ENCODE measurements at places on chromosomes 3 and 15. TPM values are rescaled to one million over a fixed set of nuclear protein-coding genes. Genes with fewer than 3 reads are reported as not detected.

Gene SLC7A14
- total RNA-seq: not detected

Gene TMEM40
- total RNA-seq: not detected

Gene CEP19
- 3.9 TPM for total RNA-seq

- no peak overlapping the region for H3K27ac ChIP-seq
- peaks cover 9% of the 10 kb centered on the region for H3K4me1 ChIP-seq
- H3K27me3 ChIP-seq: peaks cover 30% of the 10 kb centered on the region
- H3K36me3 ChIP-seq: no peaks in the 10 kb centered on the region
Observed at GRCh38 chr15:82680200-82681102, 29.2 kb downstream of the AP3B2 start.

DNA sequence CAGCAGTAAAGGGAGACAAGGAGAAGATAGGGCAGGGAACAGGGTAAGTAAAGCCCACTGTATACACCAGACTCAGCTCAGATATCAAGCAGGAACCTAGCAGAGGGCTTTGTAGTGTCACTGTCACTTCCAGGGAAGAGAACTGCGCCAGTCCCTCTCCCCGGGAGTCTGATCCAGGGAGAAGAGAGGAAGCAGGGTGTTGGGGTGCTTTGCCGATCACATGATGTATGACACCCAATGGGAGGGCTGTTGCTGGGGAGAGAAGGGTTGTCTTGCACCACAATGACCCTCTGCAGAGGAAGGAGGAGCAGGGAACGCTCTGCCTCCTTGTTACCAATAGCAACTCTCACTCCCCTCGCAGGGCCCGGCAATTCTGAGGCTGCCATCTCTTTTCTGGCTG, 147.2 kb upstream of the SLC2A2 start:
- H3K4me1 ChIP-seq: peaks cover 15% of the 10 kb centered on the region
- H3K4me3 ChIP-seq: no peak overlapping the region
- H3K27me3 ChIP-seq: no peaks in the 10 kb centered on the region
- H3K36me3 ChIP-seq: peaks cover 45% of the 10 kb centered on the region
- no peak for DNase-seq

DNA sequence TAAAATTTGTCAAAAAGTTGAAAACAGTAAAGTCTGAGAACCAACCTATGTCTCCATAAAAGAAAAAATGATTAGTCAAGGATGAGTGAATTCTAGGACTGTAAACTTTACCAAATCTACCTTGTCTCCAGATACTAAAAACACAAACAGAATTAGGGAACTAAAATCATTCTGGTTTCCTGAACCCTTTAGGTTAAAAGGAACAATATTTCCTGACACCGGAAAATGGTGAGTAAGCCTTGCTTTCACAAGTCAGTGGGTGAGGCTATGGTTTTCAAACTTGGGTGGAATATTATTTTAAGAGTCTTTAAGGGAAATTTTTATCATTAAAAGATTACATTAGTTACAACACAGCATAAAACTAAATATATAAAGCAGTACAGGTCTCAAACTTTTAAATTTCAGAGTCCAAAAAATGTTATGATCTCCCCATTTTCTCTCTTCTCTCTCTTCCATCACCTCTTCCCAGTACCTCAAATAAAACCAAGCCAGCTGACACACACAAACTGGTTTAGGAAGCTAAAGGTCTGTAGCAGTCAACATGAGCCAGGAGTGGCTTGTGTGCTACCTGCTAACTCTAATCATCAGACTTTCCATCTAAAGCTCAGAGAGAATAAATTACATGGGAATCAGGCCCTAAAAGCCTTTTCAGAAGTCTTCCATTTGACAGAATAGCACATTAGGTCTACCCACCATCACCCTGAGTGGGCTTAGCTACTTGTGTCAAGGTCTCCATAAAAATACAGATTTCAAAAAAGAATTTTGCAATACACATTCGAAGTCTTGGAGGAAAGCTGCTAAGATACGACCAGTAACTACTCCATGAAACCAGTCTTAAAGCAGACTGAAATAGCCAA, 2.2 kb downstream of the SLC12A6 start:
- H3K27me3 ChIP-seq: no peaks in the 10 kb centered on the region
- H3K4me1 ChIP-seq: peaks cover 50% of the 10 kb centered on the region
- peak; percentile 58 for DNase-seq

DNA sequence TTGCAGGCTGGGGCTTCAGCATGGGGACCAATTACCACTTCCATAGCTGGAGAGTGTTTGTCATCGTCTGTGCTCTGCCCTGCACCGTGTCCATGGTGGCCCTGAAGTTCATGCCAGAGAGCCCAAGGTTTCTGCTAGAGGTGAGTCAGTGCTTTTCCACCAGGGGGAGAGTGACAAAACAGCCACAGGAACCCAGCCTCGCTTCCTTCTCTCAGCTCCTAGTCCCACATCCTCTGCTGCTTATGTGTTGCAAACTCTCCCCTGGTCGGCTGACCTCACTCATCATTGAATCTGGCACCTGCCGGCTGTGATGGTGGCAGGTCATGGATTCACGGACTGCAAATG, 158.3 kb downstream of the SV2B start:
- no peaks in the 10 kb centered on the region for H3K36me3 ChIP-seq
- no peaks in the 10 kb centered on the region for H3K4me1 ChIP-seq
- DNase-seq: peak; percentile 67
- H3K27me3 ChIP-seq: peaks cover 15% of the 10 kb centered on the region
- H3K4me3 ChIP-seq: no peak overlapping the region

- no peak for DNase-seq
- H3K4me3 ChIP-seq: no peak overlapping the region
- peaks cover 20% of the 10 kb centered on the region for H3K4me1 ChIP-seq
- peaks cover 12% of the 10 kb centered on the region for H3K27me3 ChIP-seq
- no peak overlapping the region for H3K27ac ChIP-seq
Observed at GRCh38 chr3:43503067-43503728, 118.6 kb downstream of the ANO10 start.

DNA sequence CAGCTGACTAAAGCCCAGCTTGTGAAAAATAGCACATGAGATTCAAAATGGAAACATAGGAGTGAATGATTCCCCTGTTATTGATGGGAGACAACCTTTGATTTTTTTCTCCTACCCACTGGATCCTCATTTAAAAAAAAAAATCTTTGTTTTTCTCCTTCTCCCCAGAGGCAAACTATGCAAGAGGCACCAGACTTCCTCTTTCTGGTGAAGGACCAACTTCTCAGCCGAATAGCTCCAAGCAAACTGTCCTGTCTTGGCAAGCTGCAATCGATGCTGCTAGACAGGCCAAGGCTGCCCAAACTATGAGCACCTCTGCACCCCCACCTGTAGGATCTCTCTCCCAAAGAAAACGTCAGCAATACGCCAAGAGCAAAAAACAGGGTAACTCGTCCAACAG, 2.6 kb downstream of the CACNA1D start:
- H3K27ac ChIP-seq: no peak overlapping the region
- H3K4me3 ChIP-seq: no peak overlapping the region
- no peaks in the 10 kb centered on the region for H3K36me3 ChIP-seq
- H3K27me3 ChIP-seq: peaks cover 56% of the 10 kb centered on the region
- no peaks in the 10 kb centered on the region for H3K4me1 ChIP-seq
- DNase-seq: no peak

DNA sequence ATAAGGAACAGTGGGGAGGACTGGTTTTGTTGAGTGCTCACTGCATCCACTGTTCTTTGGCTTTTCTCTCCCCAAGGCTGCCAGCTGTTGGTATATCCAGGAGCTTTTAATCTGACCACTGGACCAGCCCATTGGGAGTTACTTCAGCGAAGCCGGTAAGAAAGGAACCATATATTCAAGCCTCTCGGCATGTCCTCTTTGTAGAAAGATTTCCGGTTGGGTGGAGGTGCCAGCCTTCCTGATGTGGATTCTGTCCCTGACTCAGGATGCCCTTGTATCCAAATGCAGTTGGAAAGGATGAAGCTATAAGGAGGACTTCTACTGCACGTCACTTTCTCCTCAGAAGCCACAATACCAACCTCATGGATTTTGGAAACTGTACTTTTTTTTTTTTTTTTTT, 14.2 kb downstream of the NIT2 start:
- DNase-seq: no peak
- no peak overlapping the region for H3K4me3 ChIP-seq
